ENCODE measurements at places on chromosomes 16 and 17.

DNA sequence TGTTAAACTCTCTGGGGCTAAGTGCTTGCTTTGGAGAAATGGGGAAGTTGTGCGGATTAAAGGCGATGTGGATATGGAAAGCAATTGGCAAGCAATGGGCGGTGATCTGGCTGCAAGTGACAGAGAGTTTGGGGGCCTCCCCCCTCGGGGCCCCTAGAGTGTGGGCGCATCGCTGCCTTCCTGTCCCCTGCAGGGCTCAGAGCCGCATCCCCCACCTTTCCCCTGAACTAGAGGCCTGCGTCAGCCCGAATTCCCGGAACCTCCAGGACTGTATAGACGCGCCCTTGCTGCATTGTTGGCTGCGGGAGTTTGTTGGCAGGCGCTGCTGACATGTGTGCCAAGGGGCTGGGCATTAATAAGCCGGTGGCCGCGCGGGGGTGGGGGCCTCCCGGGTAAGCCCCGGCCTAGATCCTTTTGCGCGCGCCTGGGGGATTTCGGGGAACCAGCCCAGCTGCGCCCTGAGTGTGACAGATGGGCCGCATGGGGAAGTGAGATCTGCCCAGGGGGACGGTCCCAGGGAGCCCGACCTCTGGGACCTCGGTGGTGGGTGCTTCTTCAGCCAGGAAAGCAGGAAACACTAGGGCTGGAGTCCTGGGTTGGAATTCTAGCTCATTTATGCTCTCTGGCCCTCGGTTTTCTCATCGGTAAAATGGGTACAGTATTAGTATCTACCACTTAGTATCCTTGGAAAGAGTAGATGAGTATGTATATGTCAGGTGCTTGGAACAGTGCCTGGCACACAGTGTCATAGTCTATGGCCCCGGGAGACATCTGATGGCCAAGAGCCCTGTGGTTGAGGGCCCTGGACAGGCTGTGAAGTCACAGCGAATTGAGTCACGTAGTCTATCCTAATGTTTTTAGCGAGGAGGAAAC is 1.0 kb downstream of the EEF2K start:
- no peak for DNase-seq

DNA sequence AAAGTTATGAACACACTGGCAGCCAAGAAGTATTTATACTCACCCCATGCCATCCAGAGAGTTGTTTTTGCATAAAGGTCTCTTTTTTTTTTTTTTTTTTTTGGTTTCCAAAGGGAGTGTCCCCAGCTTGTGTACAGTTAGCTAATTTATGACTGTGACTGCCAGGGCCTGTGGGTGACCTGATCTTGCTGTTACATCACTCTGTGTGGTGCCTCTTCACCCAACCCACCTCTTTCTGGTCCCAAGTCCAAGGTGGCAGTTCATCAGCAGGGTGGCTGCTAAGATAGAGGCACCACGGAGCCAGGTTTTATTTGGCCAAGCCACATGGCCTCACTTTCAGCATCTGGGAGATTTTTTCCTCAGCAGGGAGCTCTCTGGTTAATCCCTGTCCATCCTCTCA is at the start of gene NOS2:
Gene NOS2, minus strand, starts transcription at position 8 of the 400 bp plus-strand sequence. CDS start 1,720 bp downstream, outside the sequence.
- no peak for DNase-seq

DNA sequence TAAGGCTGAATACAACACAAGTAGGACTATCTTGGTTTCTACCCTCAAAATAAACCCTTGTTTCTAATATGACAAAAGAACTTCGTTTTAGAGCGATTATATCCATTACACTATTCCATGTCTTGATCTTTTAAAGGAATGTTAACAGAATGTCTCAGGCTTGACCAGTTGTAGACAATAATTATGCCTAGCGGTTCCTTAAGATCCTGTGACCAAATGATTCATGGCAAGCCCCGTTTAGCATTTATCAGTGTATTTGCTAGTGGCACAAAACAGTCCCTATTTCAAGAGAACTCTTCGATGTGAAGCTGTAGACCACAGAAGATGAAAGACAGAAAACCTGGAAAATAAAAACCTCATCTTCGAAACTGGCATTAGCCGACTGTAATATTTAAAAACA is 200.9 kb upstream of the SOX9 start:
- no peak for DNase-seq

DNA sequence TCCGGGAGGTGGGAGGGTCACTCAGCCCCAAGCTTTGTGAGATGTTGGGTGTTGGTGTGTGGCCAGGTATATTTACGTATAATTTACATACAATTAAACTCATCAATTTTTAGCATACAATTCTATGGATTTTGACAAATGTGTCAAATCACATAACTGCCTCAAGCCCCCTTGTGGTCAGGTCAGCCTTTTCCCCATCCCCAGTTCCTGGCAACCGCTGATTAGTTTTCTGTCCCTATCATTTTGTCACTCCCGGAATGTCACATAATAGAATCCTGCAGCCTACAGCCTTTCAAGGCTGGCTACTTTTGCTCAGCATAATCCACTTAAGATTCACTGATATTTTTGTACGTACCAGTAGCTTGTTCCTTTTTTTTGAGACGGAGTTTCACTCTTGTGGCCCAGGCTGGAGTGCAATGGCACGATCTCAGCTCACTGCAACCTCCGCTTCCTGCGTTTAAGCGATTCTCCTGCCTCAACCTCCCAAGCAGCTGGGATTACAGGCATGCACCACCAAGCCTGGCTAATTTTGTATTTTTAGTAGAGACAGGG is 19.3 kb upstream of the RAI1 start:
- DNase-seq, result no peak

DNA sequence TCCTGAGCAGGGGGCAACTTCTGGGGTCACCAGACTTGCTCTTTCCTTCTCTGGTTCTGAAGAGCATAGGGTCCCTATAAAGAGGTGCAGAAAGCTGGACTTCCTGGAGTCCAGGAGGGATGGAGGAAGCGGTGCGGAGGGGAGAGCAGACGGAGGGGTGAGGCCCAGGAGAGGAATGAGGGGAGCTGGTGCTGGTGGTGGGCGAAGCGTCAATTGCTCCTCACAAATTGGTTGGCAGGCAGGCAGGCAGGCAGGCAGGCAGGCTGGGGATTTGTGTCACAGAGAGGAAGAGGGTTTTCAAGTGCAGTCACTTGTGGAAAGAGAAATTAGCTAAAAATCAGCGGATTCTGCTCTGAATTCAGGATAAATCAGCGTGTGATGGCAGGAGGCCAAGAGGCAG is 133.7 kb upstream of the CDC42EP4 start:
- DNase-seq, result no peak

DNA sequence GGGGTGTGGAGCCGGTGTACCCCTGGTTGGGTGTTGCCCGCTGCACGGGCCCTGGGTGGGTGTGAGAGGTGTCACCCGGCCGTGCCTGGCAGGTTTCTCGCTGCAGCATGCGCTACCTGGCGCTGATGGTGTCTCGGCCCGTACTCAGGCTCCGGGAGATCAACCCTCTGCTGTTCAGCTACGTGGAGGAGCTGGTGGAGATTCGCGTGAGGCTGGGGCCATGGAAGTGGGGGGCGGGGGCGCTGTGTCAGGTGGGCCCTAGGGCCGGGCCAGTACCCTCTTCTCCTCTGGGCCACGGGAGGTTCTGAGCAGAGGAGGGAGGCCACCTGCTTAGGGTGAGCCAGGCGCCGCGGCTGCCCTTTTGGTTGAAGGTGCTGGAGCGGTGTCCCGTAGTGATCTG is 13.4 kb downstream of the DEF8 start:
- no peak for DNase-seq

DNA sequence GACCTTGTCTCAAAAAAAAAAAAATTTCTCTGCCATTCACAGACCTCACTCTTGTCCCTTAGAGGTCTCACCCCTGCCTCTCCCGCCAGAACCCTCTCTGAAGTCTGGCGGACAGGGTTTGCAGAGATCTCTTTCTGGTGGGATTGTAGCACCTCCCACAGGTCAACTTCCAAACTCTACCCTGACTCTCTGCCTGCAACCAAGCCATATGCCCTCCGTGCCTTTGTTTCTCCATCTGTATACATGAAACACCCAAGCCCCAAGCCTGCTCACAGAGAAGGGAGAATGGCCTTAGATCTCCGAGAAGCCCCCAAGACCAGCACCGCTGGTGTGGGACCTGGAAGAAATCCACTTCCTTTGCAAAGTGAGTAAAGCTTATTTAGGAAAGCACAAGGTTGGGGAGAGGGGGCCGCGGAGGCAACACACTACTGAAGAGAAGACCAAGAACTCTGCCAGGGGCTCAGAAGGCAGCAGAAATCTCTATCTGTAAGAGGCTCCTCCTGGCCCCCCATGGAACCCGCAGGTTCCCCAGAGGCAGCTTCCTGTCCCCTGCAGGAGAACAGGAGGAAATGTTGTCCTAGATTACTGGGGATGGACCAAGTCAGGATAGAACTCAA is 219.9 kb downstream of the C16orf78 start:
- DNase-seq, result no peak

DNA sequence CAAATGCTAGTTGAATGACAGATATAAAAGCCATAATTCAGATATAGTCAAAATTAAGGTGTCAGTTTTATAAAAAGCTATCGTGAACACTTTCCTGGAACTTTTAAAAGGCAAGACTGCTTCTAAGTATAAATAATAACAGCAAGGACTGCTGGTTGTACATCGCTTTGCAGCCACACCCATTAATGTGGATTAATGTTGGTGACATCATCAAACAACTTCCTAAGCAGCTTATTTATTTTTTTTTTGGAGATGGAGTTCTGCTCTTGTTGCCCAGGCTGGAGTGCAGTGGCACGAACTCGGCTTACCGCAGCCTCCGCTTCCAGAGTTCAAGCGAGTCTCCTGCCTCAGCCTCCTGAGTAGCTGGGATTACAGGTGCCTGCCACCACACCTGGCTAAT is 4.6 kb downstream of the GNA13 start:
- DNase-seq, result no peak

DNA sequence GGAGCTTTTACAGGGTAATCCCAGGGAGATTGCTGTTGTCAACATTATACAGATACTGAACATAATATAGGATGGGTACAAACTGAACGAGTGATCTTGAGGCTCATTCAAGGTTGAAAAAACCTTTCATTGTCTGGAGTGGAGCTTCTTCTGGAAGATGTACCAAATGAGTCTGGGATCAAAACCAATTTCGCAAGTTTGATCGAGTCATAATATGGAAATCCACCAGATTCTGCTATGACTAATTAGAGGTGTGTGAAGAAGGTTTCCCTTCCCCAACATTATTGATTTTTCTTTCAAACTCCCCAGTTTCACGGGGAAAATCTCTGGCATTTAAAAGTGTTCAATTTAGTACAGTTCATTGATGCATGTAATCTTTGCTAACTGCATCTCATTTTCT is 324.1 kb downstream of the ZFHX3 start:
- DNase-seq, result no peak

GRCh38 chr17:970364-970763 is 9.2 kb downstream of the NXN start:
- DNase-seq, result no peak

DNA sequence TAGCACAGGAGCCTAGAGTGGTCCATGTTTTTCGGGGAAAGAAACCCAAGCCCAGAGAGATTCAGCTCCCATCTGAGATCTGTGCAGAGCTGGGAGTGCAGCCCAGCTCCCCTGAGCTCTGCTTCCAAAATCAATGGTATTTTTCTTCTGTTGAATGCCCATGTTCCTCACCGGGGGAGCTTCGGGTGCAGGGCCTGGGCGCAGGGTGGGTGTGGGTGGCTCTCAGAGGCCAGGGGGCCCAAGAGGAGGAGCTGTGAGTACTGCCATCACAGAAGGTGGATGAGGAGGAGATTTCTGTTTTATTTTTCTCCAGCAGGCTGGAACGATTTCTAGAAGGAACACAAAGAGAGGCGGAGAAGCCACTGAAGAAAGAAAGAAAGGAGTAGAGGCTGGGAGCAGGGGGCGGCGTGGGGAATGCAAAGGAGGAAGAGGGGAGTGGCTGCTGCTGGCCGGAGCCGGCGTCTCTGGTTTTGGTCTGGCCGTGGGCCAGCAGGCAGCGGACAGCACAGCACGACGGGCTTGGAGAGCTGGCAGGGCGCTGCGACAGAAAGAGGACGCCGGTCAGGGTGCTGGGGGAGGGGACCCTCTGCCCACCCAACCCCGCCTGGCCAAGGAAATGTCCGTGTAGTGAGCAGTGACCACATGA is 76.2 kb upstream of the KSR1 start:
- no peak for DNase-seq

DNA sequence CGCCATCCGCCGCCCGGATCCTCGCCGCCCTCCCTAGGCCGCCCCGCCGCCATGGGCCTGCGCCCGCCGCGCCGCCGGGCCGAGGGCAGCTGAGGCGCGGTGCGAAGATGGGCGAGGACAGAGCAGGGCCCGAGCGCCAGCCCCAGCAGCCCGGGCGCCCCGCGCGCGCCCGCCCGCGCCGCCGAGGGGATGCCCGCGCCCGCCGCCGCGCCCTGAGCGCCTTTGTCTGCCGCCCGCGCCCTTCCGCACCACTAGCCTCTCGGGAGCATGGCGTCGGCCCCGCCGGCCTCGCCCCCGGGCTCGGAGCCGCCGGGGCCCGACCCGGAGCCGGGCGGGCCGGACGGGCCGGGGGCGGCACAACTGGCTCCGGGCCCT is 278 bp downstream of the RAB11FIP3 start:
- DNase-seq, result no peak

DNA sequence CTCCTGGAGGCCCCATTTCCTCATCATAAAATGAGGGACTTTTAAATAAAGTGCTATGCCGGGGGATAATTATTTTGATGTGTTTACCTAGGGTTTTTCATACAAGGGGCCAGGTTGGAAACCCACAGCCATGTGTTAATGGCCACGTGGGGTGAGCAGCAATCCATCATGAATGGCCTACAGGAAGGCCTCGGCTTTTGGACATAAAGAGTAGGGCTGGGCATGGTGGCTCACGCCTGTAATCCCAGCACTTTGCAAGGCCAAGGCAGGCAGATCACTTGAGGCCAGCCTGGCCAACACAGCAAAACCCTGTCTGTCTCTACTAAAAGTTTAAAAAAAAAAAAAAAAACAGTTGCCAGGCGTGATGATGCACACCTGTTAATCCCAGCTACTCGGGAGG is 40.3 kb downstream of the MEAK7 start:
- DNase-seq, result no peak

DNA sequence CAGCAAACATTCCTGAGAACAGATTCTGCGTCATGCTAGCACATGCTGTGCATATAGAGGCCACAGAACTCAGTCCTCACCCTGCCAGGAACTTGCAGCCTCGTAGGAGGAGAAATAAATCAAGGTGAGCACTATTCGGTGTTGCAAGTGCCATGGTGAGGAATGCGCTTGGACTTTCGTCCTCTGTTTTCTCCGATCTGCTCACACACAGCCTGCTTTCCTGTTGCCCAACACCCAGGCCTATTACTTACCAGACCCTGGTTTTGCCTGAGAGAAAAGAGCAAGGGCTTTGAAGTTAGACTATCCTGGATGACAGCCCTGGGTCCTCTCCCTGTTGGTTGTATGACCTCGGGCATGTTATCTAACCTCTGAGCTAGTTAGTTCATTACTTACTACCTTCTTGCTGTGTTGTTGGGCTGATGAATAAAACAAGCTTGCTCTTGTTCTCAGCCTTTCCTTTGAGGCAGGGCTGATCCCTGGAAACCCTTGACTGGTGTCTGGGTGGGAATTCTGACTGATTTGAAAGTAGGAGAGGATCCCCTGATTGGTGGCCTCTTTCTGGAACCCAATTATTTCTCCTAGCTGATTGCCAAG is 2.9 kb downstream of the ACSF2 start:
- no peak for DNase-seq

Measured in activated naive CD4-positive, alpha-beta T cell (primary cell).